ENCODE measurements at places on chromosomes 2 and 18.

- peak; percentile 93 for DNase-seq
Observed at GRCh38 chr18:49691177-49691608, 122.1 kb downstream of the ACAA2 start.

GRCh38 chr2:179898873-179899272 is 37.5 kb upstream of the ZNF385B start:
- DNase-seq = peak; percentile 17

DNA sequence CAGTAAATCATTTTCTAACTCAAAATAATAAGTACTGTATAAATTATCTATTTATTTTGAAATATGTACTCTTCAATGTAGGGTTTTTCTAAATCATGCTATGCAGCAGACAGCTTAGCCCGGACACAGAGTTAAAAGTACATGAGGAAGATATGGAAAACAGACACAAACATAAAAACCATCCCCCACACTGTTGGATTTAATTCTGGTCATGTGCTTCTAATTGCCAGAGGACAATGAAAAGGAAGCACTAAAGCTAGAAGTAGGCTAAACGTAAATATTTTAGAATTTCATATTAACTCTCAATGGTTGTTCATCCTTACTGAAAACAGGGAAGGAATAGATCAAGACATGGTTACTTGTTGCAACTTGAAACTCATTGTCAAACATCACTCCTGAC is 420.7 kb downstream of the ERBB4 start:
- DNase-seq = no peak

- DNase-seq = peak; percentile 90
Observed at GRCh38 chr2:37189452-37190153, 1.1 kb upstream of the SULT6B1 start.

DNA sequence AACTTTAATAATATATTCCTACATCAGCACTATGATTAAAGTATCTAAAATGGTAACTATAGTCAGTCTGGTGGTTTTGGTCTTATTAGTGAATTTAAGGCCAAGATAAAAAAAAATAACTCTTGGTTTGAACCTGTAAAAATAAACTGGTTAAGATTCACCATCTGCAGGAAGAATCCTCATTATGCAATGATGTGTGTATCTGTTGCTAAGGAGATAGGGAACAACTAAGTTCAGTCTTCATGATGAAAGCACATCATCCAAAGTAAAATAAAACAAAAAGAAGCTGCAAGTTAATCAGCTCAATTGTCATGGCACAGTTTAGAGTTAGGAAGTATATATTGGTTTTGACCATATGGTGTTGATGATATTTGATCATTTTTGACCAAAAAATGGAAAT is 466.0 kb downstream of the NYAP2 start:
- DNase-seq = peak; percentile 64

- no peak for DNase-seq
Observed at GRCh38 chr18:48778344-48779011, 172.3 kb downstream of the SMAD7 start.

- DNase-seq = no peak
Observed at GRCh38 chr18:24065906-24066305, 51.4 kb downstream of the TTC39C start.

GRCh38 chr18:30387401-30387800 is 655.1 kb downstream of the DSC3 start:
- no peak for DNase-seq

GRCh38 chr2:125169764-125170146 is 1144.7 kb downstream of the CNTNAP5 start:
- DNase-seq = no peak

DNA sequence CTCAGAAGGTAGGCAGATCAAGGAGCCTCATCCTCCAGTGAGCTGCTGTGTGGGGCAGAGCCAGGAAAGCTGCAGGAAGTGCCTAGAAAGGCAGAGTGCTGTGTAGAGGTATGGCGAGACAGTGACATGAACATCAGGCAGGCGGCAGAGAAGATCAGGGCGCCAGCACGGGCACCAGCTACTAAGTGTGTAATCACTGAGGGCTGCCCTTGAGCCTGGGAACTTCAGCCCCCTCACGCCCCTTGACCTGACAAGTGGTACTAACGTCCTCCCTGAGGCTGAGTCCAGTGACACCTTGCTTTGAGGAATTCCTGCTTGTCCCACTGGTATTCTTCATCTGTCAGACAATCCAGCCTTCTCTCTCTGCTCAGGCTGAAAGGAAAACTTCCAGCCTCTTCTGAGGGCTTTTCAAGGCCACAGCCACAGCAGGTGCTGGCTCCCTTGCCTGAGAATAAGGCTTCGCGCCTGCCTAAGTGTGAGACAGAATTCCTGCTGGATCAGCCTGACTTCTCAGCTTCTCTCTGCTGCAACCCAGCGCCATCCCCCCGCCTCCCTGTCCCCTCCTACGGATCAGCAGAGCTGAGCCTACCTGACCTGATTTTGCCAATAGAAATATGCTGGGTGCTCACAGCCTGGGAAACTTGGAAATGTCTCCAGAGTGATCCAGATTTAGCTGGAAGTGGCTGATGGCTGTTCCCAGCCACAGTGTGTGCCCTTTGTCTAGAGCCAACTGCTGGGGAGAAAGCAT is 148.0 kb downstream of the SMAD7 start:
- DNase-seq = no peak

DNA sequence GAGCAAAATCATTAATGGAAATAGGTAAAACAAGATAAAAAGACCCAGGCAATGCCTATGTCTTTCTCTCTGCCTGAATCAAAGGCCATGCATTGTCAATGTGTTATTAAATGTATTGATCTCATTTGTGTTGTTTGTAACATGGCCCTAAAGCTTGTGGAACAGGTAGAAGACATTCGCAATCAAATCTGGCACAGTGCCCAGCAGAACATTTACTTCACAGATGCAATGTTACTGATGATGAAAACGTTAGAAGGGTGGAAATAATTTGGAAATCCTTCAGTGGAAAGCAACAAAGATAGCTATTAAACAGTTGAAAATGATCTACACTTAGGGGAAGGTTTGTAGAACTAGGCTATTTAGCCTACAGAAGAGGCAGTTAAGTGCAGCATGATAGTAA is 368.2 kb downstream of the EPHA4 start:
- no peak for DNase-seq

GRCh38 chr2:1742301-1742680 is 2.0 kb downstream of the PXDN start:
- peak; percentile 67 for DNase-seq

- DNase-seq = no peak
Observed at GRCh38 chr2:57399057-57399456, 647.5 kb upstream of the VRK2 start.
